ENCODE measurements at places on chromosomes 1 and 21. TPM values are rescaled to one million over a fixed set of nuclear protein-coding genes. Genes with fewer than 3 reads are reported as not detected.

- H3K4me3 ChIP-seq, result peak overlapping the region; percentile 15
- peaks cover 5% of the 10 kb centered on the region for H3K36me3 ChIP-seq
- peak overlapping the region; percentile 85 for H3K27ac ChIP-seq
- no peaks in the 10 kb centered on the region for H3K27me3 ChIP-seq
Measured at GRCh38 chr1:6652986-6653385, 28.3 kb downstream of the THAP3 start.

GRCh38 chr1:162207862-162208261 lies 138.4 kb downstream of the NOS1AP start:
- no peaks in the 10 kb centered on the region for H3K36me3 ChIP-seq
- no peak for DNase-seq
- no peak overlapping the region for H3K27ac ChIP-seq
- H3K4me1 ChIP-seq, result peaks cover 9% of the 10 kb centered on the region
- no peaks in the 10 kb centered on the region for H3K27me3 ChIP-seq
- no peak overlapping the region for H3K4me3 ChIP-seq

DNA sequence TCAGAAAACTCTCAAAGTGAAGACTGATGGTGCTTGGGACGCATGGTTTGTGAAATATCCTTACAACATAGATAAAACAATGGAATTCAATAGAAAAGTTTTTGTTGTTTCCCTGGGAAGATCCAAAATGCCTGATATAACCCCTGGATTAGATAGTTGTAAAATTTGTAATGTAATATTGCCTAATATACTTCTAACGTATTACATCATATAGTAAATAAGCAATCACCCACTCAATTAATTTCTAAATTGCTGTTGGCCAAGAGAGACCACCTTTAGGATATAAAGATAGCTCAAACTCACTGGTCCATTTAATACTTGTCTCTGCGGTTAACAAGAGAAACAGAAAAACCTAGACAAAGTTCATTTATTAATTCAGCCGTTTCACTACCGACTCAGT lies 42.2 kb downstream of the TTC13 start:
- H3K36me3 ChIP-seq, result no peaks in the 10 kb centered on the region
- no peaks in the 10 kb centered on the region for H3K4me1 ChIP-seq
- DNase-seq, result no peak
- H3K27me3 ChIP-seq, result no peaks in the 10 kb centered on the region
- no peak overlapping the region for H3K27ac ChIP-seq

DNA sequence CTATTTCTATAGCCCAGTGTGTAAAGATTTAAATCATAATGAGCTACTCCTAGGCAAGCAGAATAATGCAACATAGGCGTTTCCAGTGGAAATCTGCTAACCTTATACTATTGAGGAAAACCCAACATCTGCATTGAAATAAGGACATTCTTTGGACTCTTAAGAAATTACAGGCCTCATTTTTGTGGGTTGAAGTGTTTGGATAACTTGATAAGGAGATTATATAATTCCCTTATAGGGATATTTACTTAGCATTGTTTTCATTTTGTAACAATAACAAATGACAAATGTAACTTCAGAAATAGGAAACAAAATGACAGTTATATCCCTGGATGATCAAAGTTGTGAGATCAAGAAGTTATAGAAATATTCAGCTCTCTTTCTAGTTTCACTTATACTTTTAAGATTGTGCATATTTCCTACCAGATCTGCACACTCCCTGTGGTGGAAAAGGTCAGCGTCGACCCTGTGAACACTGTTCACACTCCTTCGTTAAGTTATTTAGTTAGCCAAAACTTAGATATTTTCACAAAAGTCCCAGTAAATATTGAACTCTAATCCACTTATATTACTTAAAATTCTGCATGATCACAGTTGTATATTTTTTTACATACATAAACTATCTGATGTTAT lies 284.4 kb upstream of the C1orf105 start:
- no peak for DNase-seq
- H3K27me3 ChIP-seq, result no peaks in the 10 kb centered on the region
- no peak overlapping the region for H3K4me3 ChIP-seq
- no peaks in the 10 kb centered on the region for H3K36me3 ChIP-seq

MAP3K21 gene
- total RNA-seq, result 21.6 TPM

ZMYND12 gene
- total RNA-seq, result 1.9 TPM

DNA sequence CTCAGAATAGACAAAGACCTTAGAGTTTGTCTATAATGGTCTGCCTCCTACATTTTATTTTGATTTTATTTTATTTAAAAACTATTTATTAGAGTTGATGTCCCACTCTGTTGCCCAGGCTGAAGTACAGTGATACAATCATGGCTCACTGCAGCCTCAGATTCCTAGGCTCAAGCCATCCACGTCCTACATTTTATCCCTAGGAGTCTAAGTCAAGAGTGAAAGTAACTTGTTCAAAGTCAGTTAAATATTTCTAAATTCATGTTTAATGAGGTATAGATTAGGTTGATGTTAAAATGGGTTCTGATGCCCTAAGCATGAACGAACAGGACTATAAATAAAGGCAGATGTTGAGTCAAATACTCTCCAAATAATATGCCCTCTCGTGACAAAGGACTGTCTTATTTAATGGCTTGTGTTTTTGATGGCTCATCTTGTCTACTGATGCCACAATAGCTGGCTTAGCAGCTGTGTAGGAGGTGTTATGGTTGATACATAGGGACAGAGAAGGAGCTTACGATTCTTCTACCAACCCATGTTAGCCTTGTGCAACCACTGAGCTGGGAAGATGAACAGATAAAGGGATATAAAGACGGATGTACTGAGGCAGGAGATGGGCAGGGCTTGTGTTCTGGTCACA lies 66.0 kb upstream of the CR1L start:
- H3K4me1 ChIP-seq, result no peaks in the 10 kb centered on the region
- H3K27me3 ChIP-seq, result no peaks in the 10 kb centered on the region
- peak; percentile 25 for DNase-seq
- H3K4me3 ChIP-seq, result no peak overlapping the region
- H3K27ac ChIP-seq, result no peak overlapping the region
- H3K36me3 ChIP-seq, result no peaks in the 10 kb centered on the region

- no peaks in the 10 kb centered on the region for H3K36me3 ChIP-seq
- no peak overlapping the region for H3K27ac ChIP-seq
- no peaks in the 10 kb centered on the region for H3K27me3 ChIP-seq
- no peak for DNase-seq
- H3K4me3 ChIP-seq, result no peak overlapping the region
Measured at GRCh38 chr1:56169856-56170255, 409.5 kb downstream of the PLPP3 start.

DNA sequence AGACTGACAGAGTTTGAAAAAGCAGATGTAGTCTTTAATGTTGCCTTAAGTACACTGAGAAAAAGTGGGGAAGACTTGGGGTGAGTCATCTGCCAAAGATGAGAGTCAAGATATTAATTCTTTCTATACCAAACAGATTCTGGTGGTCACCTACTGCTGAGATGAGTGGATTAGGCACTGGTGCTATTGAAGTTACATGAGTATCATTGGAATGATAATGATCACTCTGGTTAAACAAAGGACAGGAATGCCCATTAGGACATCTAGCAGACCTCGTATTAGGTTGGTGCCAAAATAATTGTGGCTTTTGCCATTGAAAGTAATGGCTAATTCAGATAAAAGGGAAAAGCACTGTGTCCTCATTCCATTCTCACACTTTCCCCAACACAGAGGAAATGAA lies 1588.9 kb downstream of the KCNT2 start:
- no peak for DNase-seq
- H3K4me3 ChIP-seq, result no peak overlapping the region
- no peaks in the 10 kb centered on the region for H3K36me3 ChIP-seq
- H3K27ac ChIP-seq, result no peak overlapping the region
- no peaks in the 10 kb centered on the region for H3K27me3 ChIP-seq

GRCh38 chr21:40531431-40532110 lies 315.4 kb downstream of the DSCAM start:
- no peak overlapping the region for H3K4me3 ChIP-seq
- H3K27ac ChIP-seq, result no peak overlapping the region
- no peaks in the 10 kb centered on the region for H3K27me3 ChIP-seq
- no peak for DNase-seq

- no peak overlapping the region for H3K27ac ChIP-seq
- H3K36me3 ChIP-seq, result no peaks in the 10 kb centered on the region
- no peaks in the 10 kb centered on the region for H3K27me3 ChIP-seq
Measured at GRCh38 chr1:164622068-164622845, 63.3 kb downstream of the PBX1 start.

DNA sequence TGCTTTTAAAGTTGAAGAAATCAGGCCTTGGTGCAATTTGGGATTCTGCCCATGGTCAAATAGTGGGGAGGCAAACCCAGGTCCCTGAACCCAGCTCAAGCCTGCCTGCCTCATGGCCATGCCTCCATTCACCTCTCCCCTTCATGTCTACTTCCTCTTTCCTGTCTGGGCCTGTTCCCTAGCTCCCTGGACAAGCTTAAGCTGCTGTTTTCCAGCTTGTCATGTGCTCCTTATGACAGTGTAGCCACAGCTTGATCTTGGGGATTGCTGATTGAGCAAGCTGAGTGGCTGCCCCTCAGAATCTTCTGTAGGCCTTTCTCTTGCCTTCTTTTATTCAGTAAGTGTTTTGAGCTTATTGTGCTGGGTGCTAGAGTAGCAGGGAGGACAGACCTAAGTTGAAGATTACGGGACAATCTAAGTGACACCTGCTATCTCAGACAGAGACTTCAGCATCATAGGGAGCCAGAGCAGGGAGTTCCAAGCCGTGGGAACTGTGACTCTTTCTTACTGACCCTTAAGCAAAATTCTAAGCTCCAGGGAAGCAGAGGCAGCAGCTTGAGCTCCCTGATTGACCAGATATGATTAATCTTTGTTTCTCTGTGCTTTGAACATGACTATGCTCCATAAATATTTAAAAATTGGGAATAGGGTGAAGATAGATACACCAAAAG lies 520 bp upstream of the MR1 start:
- peak overlapping the region; percentile 87 for H3K4me3 ChIP-seq
- DNase-seq, result peak; percentile 11
- H3K36me3 ChIP-seq, result no peaks in the 10 kb centered on the region
- H3K4me1 ChIP-seq, result peaks cover 11% of the 10 kb centered on the region
- no peaks in the 10 kb centered on the region for H3K27me3 ChIP-seq
- peak overlapping the region; percentile 85 for H3K27ac ChIP-seq

SPATA21 gene
- total RNA-seq, result not detected

GRCh38 chr1:59552007-59552406 lies 255.1 kb downstream of the FGGY start:
- H3K27me3 ChIP-seq, result no peaks in the 10 kb centered on the region
- H3K4me3 ChIP-seq, result no peak overlapping the region
- H3K27ac ChIP-seq, result no peak overlapping the region
- peak; percentile 69 for DNase-seq
- H3K36me3 ChIP-seq, result peaks cover 6% of the 10 kb centered on the region

DNA sequence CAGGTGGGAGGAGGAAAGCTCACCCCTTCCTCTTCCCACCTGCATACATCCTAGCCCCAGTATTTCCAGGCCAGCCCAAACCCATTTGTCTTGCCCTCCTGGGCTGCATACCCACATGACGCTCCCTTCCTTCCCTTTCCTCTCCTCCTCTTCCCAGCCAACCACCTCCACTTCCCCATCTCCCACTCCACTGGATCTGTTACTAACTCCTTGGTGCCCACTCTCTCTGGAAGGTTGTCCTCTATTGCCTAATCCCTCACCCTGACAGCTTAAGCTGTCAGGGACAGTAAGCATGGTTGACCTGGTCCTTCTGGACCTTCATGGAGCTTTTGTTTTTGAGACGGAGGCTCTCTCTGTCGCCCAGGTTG lies 23.0 kb upstream of the SYNC start:
- no peak overlapping the region for H3K27ac ChIP-seq
- H3K36me3 ChIP-seq, result no peaks in the 10 kb centered on the region
- peaks cover 7% of the 10 kb centered on the region for H3K4me1 ChIP-seq
- H3K4me3 ChIP-seq, result no peak overlapping the region

DNA sequence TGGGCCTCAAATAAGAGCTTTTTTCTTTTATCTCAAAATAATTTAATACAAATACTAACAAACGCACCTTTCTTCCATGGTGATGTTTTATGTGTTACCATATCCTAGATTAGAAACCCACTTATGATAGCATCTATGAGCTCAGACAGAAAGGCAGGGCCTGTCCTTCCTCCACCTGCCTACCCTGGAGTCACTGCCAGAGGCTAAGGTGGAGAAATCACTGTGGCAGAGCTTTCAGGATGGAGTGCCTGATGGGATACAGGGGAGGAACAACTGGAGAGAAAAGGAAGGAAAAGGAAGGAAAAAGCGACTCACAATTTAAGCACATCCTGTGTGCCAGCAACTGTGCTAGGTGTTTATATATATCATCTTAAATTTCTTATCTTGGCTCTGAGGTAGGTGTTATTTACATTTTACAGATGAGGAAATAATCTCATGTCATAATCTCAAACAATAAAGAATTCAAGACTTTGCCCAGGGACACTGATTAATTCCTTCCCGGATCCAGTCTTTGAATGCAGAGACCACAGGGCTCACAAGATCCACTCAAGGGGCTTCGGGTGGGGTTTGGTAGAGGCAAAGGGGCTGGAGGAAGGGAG lies 45.4 kb downstream of the RCAN1 start:
- H3K27ac ChIP-seq, result no peak overlapping the region
- DNase-seq, result no peak
- H3K4me3 ChIP-seq, result no peak overlapping the region
- H3K36me3 ChIP-seq, result no peaks in the 10 kb centered on the region
- no peaks in the 10 kb centered on the region for H3K27me3 ChIP-seq

GRCh38 chr21:17598437-17598836 lies 14.3 kb downstream of the BTG3 start:
- no peaks in the 10 kb centered on the region for H3K4me1 ChIP-seq
- H3K27ac ChIP-seq, result no peak overlapping the region
- no peak overlapping the region for H3K4me3 ChIP-seq
- no peaks in the 10 kb centered on the region for H3K27me3 ChIP-seq
- DNase-seq, result no peak

- DNase-seq, result no peak
- H3K27ac ChIP-seq, result no peak overlapping the region
- H3K27me3 ChIP-seq, result no peaks in the 10 kb centered on the region
- H3K4me3 ChIP-seq, result no peak overlapping the region
Measured at GRCh38 chr1:81950591-81951244, 150.0 kb downstream of the ADGRL2 start.

DNA sequence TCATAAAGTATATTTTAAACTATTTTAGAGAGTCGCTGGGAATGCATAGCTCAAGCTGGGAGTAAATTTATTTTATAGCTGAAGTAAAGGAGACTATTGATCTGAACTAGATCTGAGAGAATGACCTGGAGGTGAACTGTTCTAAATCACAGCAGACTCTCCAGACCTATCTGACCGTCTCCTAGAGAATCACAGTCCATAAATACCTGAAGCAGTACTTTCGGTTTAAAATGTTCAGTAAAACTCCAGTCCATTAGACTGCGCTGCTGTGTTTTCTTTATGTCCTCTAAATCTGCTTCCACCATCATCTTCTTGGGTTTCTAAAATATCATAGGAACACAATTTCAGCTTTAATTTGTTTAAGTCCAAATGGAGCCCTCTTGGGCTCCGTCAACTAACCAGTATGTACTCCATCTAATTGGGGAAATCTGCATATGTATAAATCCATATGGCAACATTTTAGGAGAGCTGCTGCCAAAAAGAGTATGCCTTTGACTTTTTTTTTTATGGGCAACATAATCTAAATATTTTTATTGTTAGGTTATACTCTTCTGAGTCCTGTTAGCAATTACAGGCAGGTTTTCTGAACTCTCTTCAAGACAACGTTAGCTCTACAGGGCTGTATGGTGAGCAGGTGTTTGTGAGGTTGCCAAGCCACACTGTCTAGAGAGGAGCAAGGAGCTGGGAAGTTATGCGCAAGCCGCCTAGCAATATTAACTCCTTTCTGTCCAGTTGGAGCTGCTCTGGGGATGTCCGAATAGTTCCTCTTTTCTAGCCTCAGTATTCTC lies 111.2 kb downstream of the SPAG17 start:
- H3K27ac ChIP-seq, result no peak overlapping the region
- no peak overlapping the region for H3K4me3 ChIP-seq
- H3K4me1 ChIP-seq, result no peaks in the 10 kb centered on the region
- no peaks in the 10 kb centered on the region for H3K36me3 ChIP-seq
- H3K27me3 ChIP-seq, result no peaks in the 10 kb centered on the region

All from kidney (tissue), 22 donors.